ENCODE measurements at places on chromosomes 7 and 10. TPM values are rescaled to one million over a fixed set of nuclear protein-coding genes. Genes with fewer than 3 reads are reported as not detected.

DNA sequence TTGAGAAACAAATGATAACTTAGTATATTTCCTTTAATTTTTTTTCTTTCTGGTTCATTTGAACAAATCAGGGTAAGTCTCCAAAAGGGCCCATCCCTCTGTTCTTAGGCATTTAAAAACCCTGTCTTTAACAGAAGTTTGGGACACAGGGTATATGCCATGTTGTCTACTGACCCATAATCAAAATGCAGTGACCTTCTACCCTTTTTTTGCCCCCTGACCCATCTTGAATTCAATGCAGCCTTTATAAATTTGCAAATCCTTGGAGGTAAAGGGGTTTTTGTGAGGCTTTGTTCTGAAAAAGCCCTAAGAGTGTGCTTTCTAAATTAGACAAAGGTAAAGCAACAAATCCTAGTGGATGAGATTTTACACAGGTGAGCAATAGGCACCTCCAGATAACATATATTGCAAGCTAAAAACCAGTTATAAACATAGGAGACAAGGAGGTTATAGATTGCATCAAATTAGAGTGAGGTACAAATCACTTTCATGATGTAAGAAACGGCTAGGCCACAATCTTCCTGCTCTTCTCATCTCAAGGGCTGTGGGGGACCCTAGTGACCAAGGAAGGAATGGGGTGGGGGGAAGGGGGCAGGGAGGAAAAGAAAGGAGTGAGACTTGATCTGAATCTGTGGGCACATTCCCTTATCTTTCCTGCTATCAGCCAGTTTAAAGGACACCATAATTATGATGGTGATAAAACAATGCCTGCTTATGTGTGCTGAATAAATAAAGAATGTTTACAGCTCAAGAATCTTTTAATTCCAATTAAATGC, 2.7 kb downstream of the SKIDA1 start:
- no peak for DNase-seq

DNA sequence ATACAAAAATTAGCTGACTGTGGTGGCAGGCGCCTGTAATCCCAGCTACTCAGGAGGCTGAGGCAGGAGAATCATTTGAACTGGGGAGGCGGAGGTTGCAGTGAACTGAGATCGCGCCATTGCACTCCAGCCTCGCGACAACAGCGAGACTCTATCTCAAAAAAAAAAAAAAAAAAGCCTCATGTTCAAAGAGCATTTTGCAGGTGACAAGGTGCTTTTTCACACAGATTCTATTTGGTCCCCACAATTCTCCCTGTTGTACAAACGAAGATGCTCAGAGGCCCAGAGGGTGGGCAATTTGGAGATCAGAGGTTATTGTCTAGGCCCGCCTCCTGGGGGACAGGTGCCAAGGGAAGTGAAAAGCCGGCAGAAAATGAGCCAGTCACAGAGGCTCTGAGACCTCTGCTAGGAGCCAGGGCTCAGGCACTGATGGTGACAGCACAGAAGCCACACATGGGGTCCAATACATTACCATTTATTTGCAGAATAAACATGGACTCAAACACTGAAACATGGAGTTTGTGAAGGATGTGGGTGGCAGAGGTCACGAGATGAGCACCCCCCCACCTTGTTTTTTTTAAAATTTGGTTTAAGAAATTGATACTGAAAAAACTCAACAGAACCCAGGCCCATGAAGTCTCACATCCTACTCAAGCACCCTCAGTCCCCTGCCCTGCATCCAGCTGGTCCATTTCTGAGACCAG, 882 bp upstream of the GAL3ST4 start:
- no peak for DNase-seq

The APBB1IP gene
- not detected for total RNA-seq

The ASB10 gene
- not detected for total RNA-seq

GRCh38 chr7:146412781-146413180, 296.2 kb downstream of the CNTNAP2 start:
- DNase-seq, result no peak

GRCh38 chr10:120426306-120426705, 30.7 kb upstream of the PLPP4 start:
- DNase-seq, result no peak

The TMEM229A gene
- 0.26 TPM for total RNA-seq

DNA sequence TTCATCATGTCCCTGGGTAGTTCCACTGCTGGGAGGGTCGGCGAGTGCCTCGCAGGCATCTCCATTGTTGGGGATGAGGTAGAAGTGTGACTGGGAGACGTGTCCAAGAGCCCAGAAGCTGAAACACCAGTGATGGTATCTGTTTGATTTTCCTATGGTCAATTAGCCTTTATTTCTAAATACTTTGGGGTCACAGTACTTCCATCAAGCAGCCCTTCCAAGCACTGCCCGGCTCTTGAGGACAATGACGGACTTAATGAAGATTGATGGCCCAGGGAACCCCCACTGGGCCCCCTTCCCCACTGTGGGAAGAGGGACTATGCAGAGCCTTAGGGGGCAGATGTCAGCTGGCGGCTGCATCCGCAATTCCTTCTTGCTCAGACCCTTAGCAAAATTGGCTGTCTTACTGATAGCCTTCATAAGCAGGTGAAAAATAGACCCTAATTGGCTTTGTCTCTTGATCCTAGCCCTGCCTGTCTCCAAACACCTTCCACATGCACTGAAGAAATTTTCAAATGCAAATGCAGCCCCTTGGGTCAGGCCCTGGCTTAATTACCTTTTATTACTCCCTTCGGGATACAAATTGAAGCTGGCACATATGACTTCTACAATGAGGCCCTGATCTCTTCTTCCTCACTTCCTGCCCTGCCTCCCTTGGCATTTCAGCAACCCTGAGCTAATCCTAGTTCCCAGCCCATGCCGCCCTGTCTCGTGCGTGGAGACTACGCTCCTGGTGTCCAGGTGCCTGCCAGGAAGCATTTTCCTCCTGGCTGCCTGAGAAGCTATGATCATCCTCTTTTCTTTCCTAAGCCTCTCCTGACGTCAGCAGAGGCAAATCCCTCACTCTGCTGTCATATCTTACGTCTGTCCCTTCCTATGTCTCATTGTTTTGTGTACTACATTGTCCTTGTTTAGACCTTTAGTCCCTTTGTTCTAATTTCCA, 124.5 kb upstream of the GDF10 start:
- no peak for DNase-seq

GRCh38 chr7:24769851-24770250, 12.6 kb upstream of the GSDME start:
- no peak for DNase-seq

DNA sequence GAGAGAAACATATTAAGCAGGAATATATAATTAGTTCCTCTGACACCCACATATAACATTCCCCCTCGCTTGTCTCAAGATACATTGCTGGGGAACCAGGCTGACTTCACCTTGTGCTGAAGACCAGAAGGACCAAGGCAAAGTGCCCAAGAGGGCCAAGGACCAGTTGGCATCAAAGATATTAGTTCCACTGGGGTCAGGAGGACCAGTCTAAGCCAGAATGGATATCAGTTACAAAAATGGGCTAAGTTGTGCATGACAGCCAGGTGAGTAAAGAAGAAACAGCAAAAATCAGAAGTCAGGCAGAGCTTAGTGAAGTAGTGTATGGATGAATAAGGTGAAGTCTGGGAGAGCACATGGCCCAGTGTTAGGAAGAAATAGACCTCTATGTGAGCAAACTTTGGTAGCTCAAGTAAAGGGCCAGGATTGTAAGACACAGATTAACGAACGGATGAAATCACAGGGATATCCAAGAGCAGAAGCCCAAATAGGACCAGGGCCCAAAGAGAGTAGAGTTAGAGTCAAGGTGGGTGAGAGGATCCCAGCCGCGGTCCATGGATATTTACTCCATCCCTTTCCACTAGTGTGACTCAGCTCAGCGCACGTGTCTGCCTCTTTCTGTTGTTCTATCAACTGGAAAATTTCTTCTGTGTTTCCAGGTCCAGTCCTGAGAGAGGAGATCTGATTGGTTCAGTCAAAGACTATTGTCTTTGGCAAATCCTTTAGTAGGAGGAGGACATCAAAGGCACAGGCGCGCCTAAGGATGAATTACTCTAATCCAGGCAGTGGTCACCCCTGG, 5.0 kb downstream of the CALD1 start:
- DNase-seq, result no peak

The SLC16A12 gene
- total RNA-seq, result 0.21 TPM

The MRLN gene
- not detected for total RNA-seq

GRCh38 chr7:151232917-151233701, 826 bp downstream of the CHPF2 start:
- no peak for DNase-seq

Measured in endothelial cell (in vitro differentiated cells).